ENCODE measurements at places on chromosomes 2 and 18. TPM values are rescaled to one million over a fixed set of nuclear protein-coding genes. Genes with fewer than 3 reads are reported as not detected.

The TNFRSF11A gene
- total RNA-seq: 41.7 TPM

The RFX8 gene
- total RNA-seq: 0.60 TPM

The TEKT4 gene
- total RNA-seq: not detected

The OTOF gene
- total RNA-seq: 73.3 TPM

GRCh38 chr2:238940806-238941205 is 92.9 kb downstream of the TWIST2 start:
- no peak for DNase-seq

GRCh38 chr18:76491776-76492668 is 3.0 kb downstream of the ZNF516 start:
- peak; percentile 53 for DNase-seq

DNA sequence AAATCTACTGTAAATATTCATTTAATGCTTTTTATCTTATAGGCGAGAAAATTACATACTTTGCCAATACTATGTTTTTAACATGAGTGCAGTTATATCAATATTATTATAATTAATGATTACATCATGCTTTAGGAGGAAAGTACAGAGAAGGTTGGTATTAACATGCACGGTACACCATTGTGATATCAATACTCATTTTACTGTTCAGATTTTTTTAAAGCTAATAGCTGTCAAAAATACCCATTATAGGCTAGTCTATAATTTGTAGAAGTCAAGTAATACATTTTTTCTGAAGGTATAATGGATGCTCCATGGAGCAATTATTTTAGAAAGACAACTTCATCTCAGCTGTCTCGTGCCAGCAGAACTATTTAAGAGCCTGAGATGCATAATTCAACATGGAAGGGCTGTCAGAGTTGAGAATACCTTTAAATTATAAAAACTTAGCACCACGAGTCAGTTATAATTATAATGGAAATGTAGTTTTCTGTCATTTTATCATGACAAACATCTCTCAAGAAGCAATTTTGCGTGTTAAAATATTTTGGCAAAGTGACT is 1641.7 kb upstream of the ACVR2A start:
- no peak for DNase-seq

- DNase-seq: peak; percentile 76
These were observed 92.7 kb upstream of the KLF7 start for GRCh38 chr2:207258263-207258991.

DNA sequence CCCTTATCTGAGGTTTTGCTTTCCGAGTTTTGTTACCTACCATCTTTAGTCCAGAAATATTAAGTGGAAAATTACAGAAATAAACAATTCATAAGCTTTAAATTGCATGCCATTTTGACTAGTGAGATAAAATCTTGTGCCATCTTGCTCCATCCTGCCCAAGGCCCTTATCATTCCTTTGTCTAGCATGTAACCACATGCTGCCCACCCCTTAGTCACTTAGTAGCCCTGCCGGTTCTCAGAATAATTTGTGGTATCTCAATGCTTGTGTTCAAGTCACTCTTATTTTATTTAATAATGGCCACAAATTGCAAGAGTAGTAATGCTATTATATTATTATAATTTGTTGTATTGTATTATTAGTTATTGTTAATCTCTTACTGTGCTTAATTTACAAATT is 36.8 kb upstream of the VPS54 start:
- DNase-seq: no peak

DNA sequence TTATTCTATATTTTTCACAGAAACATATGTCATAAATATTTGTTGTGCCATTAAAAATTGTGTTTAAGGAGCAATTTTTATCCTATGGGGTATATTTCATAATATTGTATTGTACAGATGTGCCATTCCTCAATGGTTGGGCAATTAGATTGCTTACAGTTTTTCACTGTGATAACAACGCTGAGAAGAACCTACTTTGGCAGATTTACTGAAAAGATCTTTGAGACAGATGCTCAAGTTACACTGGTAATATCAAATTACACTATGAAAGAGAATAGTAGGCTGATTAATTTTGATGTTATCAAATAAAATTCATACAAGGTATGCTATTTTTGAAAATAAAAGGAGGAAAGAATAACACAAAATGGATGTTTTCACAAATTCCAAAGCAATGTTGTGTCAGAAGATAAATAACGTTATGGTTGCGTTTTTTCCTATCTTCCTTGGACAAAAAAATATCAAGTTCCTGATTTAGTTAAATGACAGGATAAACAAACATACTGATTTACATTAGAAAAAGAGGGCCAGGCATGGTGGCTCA is 335.1 kb upstream of the ZNF521 start:
- DNase-seq: no peak

- DNase-seq: peak; percentile 69
These were observed 765 bp upstream of the ID2 start for GRCh38 chr2:8680822-8681760.

- no peak for DNase-seq
These were observed 8.8 kb upstream of the MAP4K3 start for GRCh38 chr2:39445934-39446333.

- DNase-seq: no peak
These were observed 7.1 kb downstream of the SH3BP4 start for GRCh38 chr2:234958746-234959395.

DNA sequence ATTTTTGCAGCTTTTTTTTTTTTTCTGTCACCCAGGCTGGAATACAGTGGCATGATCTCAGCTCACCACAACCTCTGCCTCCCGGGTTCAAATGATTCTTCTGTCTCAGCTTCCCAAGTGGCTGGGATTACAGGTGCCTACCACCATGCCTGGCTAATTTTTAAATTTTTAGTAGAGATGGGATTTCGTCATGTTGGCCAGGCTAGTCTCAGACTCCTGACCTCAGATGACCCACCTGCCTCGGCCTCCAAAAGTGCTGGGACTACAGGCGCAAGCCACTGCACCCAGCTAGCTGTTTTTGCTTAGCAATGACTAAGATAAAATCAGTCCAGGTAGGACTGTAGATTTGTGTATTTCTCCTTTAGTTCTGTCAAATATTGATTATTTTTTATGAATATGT is 403.7 kb downstream of the PID1 start:
- DNase-seq: no peak

DNA sequence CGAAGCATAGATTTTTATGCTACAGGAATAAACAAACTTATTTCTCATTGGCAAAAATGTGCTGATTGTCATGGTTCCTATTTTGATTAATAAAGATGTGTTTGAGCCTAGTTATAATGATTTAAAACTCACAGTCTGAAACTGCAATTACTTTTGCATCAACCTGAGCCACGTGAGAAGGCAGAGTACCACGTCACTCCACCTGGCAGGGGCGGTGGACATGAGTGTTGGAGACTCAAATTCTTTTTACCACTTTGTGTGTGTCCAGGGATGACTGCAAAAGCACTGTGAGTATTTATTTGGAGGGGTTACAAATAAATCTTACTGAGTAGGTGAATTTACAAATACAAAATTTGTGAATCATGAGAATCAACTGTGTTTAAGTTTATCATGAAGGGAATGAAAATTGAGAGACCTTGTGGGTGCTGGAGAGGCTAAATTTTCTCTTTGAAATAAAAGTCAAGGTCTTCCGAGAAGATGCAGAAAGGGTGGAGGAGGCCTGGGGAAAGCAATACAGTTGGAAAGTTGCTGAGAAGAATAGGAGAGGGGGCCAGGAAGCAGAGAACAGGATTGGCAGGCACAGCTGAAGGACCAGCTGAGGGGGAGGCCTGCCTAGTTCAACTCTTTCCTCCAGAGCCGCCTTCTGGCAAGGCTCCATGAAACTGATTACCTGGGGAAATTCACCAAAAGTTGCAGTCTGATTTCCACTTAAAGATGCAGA is 316.4 kb downstream of the MYCN start:
- DNase-seq: no peak

- no peak for DNase-seq
These were observed 66.0 kb upstream of the IL1R1 start for GRCh38 chr2:102076512-102076911.

DNA sequence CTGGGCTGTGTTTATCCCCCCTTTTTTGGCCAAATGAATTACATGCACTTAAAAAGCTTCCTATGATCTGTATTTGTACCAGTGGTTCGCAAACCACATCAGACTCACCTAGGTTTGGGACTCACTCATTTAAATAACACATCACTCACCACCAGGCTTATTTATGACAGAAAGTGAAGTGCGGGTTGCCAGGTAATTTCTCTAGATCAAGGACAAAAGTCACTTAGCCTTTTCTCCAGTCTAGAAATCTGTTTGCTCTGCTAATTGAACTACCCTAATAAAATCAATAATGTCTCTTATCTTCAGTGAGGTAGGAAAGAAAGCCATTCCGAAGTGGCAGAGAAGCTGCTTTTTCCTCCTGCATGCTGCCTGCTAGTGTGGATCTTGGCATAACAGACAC is 88.1 kb upstream of the SLC8A1 start:
- no peak for DNase-seq

GRCh38 chr2:218149098-218149497 is 17.7 kb downstream of the CXCR1 start:
- no peak for DNase-seq
